ENCODE measurements at places on chromosomes 1 and 21.

GRCh38 chr1:209318181-209319056, 265.1 kb upstream of the CAMK1G start:
- no peak for DNase-seq

- no peak for DNase-seq
These were observed 19.0 kb downstream of the TRNAU1AP start for GRCh38 chr1:28571911-28572310.

GRCh38 chr1:173749137-173749536, 34.4 kb downstream of the KLHL20 start:
- no peak for DNase-seq

DNA sequence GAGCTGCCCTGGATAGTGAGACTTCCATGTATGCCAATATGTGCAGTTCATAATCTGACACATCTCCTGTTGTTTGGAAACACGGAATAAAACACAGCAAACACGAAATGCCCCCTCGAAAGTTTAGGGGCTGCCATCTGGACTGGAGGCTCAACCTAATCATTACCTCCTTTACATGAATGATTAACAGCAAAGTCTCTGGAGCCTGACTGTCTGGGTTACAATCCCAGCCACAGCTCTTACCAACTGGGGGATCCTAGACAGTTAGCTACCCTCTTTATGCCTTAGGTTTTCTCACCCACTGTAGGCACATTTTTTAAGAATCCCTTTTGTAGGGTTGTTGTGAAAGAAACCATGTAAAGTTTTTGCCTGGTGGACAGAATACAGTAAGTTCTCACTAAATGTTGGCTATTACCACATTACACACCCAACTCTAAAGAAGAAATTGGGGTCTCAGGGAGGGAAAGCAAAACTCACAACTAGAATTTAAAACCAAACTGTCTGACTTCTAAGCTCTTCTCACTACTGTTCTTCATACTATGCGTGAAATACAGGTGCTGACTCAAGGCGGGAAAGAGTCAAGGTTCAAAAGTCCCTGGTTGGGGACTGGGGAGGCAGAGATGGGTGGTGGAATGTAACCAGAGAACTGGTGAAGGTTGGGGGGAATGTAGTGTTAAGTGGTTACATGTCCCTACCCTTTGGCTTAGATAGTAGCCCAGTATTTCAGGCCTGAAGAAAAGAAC, 24.2 kb downstream of the CYP4A22 start:
- no peak for DNase-seq

DNA sequence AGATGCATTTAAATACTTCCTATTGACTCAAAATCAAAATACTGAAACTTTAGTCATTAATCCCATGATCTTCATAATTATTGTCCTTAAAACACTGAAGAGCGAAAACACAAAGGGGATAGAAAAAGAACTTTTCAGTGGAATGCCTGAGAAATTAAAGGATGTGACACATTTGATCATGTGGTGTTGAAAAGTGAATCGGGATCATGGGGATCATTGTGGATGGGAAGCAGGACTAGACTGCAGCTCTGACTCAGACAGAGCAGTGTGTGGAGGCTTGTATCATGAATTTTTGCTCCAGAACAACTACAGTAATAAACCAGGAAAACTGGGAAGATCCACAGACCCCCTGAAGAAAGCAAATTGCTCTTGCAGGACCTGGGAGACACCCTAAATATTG, 161.1 kb upstream of the CXADR start:
- no peak for DNase-seq

DNA sequence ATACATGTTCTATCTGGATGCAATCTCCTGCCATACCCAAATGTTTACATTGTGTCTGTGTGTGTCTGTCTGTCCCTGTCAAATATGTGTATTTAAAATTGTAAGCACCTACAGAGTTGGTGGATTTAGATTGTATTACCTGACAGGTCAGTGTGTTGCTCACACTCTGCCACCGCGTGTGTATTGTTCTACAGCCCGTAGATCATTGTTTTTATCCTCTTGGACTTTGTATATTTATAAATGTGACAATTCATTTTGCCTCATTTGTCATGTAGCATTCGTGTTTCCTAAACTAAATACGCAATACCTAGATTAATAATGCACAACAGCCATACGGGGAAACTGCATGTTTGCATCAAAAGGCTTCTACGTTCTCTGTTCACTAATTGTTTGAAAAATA, 634 bp downstream of the ALG14 start:
- no peak for DNase-seq

DNA sequence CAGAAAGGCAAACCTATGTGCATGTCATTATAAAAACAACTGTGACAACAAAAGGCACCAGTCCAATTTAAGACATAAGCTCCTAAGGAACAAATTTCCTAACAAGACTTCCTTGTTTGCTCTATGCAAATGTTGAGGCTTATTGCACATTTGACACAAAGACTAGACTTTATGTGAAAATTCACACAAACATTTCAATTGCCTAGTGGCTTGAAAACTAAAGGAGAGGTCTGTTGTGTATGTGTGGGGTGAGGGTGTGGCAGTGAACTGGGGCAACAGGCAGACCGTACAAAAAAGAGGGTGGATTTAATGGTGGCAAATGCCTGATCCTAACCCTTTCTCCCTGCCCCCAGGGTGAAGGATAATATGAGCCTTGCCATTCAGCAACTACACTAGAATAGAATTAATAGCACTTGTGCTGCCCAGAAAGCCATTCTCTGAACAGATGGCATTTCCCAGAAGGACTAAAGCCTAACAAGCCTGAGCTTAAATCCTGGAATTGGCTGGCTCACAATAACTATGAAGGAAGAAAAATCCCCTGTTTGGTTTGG, 73.9 kb downstream of the GLUL start:
- no peak for DNase-seq

DNA sequence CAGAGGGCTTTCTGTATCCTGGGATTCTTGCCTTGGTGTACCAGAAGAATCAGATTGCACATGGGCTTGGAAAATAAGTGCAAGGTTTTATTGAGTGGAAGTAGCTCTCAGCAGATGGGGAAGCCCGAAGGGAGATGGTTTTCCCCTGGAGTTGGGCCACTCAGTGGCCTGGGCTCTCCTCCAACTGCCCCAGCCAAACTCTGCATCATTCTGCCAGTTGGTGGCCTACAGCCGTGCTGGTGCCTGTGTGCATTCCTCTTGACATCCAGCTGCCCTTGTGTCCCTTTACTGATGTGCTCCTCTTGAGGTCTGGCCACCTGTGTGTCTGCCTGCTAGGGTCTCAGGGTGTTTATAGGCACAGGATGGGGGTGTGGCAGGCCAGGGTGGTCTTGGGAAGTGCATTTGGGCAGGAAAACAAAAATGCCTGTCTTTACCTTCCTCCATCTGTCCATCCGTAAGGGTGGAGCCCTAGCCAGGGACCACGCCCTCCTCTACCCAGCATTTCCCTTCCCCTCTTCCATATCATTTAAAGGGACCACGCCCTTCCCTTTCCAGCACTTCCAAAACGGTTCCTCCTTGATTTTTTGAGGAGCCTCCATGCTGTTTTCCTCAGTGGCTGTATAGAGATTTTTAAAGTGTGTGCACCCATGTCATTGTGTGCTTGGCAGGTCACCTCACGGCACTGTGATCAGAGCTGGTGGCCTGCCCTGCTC, 18.9 kb downstream of the SNAP47 start:
- no peak for DNase-seq

DNA sequence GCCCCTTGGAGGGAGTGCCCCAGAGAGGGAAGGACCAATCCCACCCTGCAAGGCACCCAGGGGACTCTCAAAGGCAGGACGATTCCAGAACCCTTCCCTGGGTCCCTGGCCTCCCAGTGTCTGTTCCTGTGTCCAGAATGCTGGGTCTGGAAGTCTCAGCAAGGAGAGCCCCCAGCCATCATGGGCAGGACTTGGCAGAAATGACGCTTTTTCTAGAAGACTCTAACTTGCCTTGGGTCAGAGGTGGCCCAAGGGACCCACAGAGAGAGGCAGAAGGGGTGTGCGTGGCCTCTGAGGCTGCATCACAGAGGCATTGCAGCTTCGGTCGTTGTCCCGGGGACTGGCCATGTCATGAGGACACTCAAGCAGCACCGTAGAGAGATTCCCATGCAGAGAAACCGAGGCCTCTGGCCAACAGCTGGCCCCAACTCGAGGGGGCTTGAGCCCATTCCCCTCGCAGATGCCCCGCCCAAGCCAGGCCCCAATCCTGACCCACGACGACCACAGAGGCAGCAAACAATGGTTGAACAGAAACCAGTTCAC, 57.8 kb downstream of the WNT9A start:
- no peak for DNase-seq

GRCh38 chr1:207218512-207219362, 102.7 kb upstream of the CD55 start:
- DNase-seq = no peak

GRCh38 chr1:205318231-205318991, 3.1 kb downstream of the NUAK2 start:
- no peak for DNase-seq

GRCh38 chr21:25329227-25329825, 278.0 kb downstream of the MRPL39 start:
- DNase-seq = no peak

DNA sequence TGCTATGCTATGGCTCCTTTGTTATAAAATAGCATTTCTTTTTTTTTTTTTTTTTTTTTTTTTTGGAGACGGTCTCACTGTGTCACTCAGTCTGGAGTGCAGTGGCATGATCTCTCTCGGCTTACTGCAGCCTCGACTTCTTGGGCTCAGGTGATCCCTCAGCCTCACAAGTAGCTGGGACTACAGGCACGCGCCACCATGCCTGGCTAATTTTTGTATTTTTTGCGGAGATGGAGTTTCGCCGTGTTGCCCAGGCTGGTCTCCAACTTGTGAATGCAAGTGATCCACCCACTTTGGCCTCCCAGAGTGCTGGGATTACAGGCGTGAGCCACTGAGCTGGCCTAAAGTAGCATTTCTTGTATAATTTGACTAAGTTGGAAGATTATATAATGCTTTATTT, 10.8 kb downstream of the CAMTA1 start:
- no peak for DNase-seq

DNA sequence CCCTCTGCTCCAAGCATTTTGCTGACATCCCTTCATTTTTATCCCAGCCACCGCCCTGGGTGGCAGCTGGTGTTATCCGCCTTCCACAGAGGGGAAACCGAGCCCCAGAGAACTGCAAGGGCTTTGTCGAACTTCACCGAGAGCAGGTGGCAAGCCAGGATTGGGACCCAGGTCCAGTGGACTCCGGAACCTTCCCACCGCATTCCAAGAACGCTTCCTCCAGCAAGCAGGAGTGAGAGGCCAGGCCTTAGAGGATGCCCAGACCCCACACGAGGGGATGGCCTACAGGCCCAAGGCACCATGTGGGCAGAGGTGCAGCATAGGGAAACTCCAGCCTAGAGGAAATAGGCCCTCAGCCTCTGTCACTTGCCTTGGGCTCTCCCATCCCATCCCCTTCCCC, 90.7 kb downstream of the EPHB2 start:
- no peak for DNase-seq

DNA sequence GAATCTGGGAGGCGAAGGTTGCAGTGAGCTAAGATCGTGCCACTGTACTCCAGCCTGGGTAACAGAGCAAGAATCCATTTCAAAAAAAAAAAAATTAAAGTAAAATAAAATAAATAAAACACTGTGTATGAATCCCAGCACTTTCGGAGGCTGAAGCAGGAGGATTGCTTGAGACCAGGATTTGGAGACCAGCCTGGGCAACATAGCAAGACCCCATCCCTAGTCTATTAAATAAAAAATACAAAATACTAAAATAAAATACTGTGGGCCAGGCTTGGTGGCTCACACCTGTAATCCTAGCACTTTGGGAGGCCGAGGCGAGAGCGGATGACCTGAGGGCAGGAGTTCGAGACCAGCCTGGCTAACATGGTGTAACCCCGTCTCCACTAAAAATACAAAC, 4.2 kb upstream of the BNIPL start:
- no peak for DNase-seq

- no peak for DNase-seq
These were observed 30.8 kb downstream of the GADD45A start for GRCh38 chr1:67715819-67716218.

DNA sequence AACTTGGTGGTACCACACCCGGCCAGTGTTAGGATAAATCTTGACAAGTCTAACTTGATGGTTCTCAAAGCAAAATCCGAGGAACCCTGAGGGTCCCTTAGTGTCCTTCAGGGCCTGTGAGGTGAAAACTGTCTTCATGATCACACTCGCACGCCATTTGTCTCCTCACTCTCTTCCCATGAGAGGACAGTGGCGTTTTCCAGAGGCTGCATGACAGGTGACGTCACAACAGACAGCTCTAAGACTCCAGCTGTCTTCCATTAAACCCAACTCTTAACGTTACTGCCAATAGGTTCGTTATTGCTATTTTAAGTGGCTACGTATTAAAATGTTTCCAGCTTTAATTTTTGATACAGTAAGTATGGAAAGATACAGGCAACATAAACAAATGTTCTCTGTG, 13.8 kb downstream of the CFAP74 start:
- no peak for DNase-seq

GRCh38 chr1:40806731-40807695, 23.4 kb downstream of the KCNQ4 start:
- no peak for DNase-seq

GRCh38 chr1:151290709-151291303, 8.7 kb downstream of the ZNF687 start:
- DNase-seq = no peak

DNA sequence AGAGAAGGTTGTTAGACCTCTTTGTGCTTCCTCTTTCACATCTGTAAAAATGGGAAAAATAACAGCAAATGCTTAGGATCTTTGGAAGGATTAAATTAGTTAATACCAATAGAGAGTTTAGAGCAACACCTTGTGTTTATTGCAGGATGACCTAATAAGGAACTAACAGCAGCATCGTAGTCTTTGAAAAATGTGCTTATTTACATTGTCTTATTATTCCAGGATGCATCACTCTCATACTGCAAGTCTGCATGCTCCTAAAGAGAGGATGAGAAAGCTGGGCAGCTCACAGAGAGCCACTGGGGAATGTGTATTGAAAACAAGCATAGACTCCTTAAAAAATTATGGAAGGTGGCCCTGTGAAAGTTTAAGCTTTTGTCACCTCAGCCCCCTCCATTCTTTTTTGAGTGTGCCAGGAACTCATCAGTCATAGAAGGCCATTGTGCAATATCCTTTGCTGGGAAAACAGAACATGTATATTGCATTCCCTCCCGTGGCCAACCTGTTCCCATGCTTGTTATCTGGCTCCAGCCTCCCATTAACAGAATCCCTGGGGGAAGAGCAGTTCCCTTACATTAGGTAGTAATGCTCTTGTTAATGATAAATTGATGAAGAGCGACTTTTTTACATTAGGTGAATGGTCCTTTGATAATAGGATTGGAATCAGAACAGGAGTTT, 180.7 kb downstream of the ZNF326 start:
- no peak for DNase-seq

DNA sequence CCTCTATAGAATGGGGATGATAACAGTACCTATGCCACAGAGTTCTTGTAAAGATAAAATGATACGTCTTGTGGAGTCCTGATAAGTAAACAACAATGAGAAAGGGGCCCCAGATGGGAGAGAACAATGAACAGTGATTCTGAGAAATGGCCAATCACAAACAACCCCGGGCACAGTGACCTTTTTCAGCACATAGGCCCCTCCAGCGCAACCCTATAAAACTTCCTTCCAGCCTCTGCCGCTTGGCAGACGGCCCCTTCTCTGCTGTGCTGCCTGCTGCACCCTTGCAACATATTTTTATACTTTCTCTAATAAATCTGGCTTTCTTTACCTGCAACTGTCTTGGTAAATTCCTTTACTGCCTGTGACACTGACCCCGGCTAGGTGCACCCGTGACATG, 8.9 kb downstream of the RCAN1 start:
- no peak for DNase-seq
